NCI-H748 treated with DMSO at 0.1 percent for 48 hours (cell line): ENCODE measurements at places on chromosomes 1 and 21.
A peak's percentile ranks its signal among the peaks of the same experiment; 100 is the strongest.

DNA sequence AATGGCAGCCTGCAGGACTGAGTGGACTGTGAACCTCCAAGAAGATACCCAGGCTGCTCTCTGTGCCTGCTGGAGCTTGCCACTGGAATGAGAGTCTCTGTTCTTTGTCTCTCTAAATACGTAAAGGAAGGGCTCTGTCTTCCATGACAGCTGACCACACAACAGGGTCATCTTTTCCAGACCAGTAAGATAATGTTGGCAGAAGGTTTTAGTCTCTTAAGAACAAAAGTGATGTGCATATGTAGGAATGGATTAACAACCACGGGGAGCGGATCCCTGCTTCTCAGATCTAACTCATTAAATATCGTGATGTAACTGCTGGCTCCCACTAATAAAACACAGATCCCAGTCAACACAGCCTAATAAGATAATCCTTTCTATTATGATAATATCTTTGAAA, 67.5 kb downstream of the MAP10 start:
- DNase-seq: no peak

- DNase-seq: peak; percentile 68
These were observed at the start of gene CAMSAP2 for GRCh38 chr1:200738327-200738948. CAMSAP2 (plus strand) TSS chr1:200738893; CDS start chr1:200739828, 935 bp downstream.

GRCh38 chr1:2983706-2984398, 37.4 kb upstream of the ACTRT2 start:
- DNase-seq: no peak

DNA sequence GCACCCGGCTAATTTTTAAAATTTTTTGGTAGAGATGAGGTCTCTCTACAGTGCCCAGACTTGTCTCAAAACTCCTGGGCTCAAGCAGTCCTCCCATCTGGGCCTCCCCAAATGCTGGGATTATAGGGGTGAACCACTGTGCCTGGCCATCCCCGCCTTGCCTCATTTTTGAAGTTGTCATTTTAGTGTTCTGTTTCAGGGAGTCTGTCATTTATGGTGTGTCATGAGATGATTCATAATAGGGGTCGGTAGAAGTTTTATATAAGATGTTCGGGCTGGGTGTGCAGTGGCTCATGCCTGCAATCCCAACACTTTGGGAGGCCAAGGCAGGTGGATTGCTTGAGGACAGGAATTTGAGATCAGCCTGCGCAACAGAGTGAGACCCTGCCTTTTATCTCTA, 8.5 kb downstream of the PRCC start:
- no peak for DNase-seq

DNA sequence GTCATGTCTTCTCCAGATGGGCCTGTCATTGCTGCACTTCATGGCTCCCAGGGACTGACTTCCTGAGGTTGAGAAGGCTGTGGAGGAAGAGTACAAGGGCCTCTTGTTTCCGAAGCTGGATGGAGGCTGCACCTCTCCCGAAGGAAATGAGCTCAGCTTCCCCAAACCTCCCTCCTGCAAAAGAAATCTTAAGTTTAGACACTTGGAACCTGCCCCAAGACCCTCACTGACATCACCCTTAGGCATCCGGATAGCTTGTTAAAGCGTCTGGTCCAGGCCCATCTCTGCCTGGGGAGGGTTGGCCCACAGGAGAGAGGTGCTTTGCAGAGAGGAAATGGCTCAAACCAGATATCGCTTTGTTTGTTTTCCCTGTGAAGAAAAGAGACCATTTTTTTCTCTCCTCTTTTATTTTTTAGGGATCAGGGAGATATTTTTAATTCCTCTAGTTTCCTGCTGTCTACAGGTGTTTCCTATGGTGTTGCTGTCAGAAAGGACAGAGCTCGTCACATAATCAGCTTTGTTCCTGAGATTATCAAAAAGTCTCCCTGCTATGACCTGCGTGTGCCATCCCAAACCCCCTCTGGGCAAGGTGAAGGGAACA, 25.0 kb downstream of the RCSD1 start:
- DNase-seq: no peak

DNA sequence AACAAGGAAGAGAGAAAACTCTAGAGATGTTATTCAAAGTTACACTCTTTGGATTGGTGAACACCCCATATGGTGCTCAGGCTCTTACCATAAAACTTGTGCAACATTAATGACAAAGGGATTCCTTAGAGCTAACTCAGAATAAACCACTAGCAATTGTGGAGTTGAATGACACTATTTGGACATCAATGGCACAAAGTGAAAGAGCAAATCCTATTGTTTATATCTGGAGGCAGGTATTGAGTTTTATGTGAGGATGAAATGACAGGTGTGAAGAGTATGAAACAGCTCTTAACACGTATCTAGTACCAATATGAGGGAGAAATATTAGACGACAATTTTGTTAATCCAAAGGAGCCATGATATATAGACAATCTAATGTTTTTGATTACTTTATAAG, 584.9 kb upstream of the PBX1 start:
- DNase-seq: no peak

GRCh38 chr1:216186816-216187215, 236.4 kb downstream of the USH2A start:
- no peak for DNase-seq

- no peak for DNase-seq
These were observed 57.2 kb downstream of the TGFBR3 start for GRCh38 chr1:91828583-91829281.

DNA sequence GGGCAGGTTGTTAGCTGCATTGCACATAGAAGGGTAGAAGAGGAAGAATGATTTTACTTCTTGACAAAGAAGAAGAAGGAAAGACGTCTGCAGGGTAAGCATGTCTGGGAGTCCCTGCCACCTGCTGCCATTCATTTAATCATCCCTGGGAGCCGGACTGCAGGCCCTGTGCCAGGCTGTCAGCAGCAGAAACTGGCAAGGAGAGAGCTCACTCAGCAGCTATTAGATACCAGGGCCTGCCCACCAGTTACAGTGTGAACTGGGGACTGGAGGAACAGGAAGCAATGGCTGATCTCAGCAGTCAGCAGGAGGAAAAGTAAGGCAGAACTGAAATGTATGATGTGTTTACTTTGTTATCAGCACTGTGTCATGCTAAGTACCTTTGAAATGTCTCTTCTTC, 75.7 kb upstream of the C1orf87 start:
- DNase-seq: no peak

DNA sequence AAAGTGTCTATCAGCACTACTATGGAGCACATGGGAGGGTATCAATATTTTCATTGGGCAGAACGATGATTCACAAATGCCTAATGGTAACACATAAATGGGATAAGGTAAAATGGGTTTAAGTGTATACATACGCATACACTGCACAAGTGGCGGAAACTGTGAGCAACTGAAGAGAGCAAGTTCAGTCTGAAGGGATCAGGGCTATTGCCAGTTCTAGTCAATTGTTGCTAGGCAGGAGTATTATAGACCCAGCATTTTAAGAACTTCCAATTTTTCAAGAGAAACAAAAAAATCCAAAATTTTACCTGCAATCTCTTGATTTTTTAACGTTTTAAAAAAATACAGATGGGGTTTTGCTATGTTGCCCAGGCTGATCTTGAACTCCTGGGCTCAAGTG, 23.1 kb downstream of the FOXJ3 start:
- no peak for DNase-seq

- DNase-seq: no peak
These were observed 58.1 kb downstream of the PTP4A2 start for GRCh38 chr1:31879981-31880608.

DNA sequence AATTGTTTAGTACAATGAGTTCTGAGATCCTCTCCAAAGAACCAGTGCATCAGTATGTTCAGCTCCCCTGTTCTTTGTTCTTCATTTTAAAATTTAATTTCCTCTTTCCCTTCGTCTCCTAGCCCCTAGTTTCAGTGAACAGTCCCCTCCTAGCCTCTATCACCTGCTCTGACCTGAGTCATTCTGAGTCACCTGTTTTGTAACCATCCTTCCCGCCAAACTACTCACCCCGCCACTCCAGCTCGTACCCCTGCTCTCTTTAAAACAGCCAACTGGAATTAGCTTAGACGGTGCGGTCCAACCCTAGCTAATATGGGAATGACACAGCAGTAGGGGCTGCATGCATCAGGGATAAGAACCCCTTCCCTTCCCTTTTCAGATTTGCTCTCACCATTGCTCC, 16.8 kb upstream of the ERVH48-1 start:
- DNase-seq: no peak

GRCh38 chr1:169112241-169112640, 5.8 kb downstream of the ATP1B1 start:
- no peak for DNase-seq

DNA sequence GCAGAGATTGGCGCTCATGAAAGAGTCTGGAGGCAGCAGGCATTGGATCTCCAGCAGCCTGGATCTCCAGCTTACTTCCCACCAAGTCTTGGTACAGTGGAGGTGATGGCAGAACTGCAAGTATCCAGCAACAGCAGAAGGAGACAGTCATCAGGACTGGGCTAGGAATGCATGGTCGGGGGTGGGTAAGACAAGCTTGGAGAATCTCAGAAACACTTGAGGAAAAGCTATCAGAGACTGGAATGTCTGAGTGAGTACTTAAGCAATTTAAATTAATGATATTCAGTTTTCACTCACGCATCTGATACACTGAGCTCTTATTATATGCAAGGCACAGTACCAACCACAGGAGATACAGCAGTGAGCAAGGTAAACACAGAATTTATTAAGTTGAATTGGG, 9.8 kb downstream of the TMEM35B start:
- DNase-seq: no peak

GRCh38 chr1:36922593-36923426, 111.5 kb downstream of the GRIK3 start:
- DNase-seq: no peak

DNA sequence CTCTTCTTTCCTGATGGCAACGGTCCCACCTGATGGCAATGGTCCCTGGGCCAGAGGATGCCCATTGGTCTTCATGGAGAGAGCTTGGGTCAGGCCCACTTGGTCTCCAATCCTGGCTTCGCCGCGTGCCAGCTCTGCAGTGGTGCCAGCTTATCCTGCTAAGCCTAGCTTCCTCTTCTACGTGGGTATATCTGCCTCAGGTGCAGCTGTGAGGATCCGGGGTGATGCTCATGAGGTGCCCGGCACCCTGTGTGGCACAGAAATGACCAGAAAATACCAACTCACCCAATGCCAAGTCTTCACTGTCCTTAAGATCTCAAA, 437.4 kb downstream of the CAMTA1 start:
- DNase-seq: no peak

DNA sequence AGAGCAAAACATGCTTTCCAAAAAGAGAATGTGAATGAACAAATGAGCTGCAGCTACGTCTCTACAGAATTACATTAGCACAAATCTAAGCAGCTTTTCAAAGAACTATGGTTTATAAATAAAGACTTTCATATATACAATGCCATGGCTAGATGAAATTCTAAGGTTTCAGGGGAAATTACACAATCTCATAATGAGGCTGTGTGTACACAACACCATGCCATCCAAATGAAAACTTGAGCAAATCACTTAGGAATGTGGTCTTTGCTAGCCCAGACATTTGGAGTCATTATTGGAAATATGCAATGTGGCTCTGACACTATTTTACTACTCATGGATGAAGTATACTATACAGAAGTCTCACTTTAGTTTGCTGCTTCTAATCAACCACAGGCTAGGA, 37.5 kb downstream of the SPAG17 start:
- DNase-seq: no peak
